ENCODE measurements at places on chromosomes 7 and 10.

DNA sequence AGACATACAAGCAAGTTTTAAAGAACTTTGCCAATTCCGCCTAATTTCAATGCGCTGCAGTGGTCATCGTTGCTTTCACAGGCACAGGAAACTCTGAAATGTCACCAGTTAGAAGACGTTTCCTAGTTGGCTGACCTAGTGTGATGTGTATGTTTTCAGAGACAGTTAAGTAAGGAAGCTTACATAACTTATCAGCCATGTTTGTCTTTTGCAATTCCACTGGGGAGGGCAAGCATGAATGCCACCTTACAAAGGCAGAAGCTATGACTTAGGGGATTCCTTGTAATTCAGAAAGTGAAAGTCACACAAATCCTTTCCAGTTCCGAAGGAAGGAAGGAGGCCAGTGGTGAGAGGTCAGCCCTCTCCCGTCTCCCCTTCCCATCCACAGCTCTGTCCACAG lies 15.0 kb upstream of the NPS start:
- no peak for DNase-seq

GRCh38 chr7:41750661-41751540 lies 48.0 kb upstream of the INHBA start:
- no peak for DNase-seq

GRCh38 chr7:21944616-21945453 lies 864 bp downstream of the CDCA7L start:
- no peak for DNase-seq

GRCh38 chr7:29077854-29078253 lies 68.5 kb downstream of the CPVL start:
- DNase-seq: no peak

GRCh38 chr10:124592736-124593430 lies 131.3 kb downstream of the LHPP start:
- DNase-seq: no peak

DNA sequence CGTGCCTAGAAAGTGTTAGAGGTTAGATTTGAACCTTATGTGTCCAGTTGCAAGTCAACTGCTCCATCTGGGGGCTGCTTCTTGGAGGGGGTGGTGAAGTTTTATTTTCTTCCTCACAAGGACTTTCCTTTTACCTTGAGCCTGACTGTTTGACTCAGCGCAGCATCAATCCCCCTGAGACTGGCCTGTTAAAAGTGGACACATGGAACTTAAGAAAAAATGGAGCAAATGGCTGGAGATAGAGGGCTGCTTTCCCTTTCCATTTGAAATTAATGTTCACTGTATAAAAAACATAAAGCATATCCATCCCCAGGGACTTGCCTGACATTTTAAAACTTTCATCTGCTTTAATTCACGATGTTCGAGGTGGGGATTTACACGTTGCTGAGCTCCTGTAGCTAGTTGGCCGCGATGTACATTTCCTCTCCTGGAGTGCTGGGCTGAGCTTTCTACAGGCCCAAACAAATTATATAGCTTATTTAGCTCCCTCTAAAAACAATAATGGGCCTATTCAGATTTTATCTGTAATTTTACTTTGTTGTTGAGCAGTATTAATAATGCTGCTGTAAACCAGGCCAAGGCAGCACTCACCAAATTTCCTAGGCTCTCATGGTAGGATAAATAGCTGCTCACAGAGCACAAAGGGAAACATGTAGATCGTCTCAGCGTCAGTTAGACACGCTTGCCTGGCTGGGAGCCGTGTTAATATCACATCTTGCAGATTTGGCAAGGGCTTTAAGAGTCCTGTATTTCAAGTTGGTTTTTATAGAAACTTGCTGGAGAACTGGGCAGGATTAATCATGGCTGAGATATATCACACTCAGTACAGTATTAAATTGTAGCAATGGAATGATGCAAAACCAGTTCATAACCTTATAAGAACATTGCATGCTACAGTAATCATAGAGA lies 251.5 kb downstream of the LRMDA start:
- no peak for DNase-seq

GRCh38 chr10:100341953-100342626 lies 4.9 kb upstream of the SCD start:
- DNase-seq: peak; percentile 75

DNA sequence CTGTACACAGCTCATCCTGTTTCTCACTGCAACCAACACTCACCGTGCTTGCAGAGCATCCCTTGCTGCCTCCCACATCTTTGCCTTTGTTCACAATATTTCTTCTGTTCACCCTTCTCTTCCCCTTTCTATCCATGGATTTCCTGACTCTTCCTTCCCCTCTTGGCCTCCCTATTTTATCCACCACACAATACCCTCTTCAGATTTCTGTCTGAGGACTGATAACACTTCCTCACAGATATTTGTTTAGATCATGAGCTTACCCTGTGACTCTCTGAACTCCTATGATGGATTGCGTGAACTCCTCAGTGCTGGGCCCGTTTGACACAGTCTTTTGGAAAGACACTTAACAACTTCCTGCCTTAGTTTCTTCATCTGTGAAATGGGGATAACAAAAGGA lies 62.8 kb upstream of the GPR158 start:
- DNase-seq: no peak

DNA sequence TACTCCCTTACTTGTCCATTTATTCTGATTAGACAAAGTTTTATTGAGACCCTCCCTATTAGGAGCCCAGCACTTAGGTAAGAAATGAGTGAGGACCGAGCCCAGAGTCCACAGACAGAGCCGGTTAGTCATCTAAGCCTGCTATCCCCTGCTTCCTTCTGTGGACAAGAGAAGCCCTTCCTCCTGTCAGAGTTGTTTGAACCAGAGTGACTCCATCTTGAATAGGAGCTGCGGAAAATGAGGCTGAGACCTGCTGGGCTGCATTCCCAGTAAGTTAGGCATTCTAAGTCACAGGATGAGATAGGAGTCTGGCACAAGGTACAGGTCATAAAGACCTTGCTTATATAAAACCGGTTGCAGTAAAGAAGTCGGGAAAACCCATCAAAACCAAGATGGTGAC lies 109.1 kb downstream of the CPXM2 start:
- no peak for DNase-seq

DNA sequence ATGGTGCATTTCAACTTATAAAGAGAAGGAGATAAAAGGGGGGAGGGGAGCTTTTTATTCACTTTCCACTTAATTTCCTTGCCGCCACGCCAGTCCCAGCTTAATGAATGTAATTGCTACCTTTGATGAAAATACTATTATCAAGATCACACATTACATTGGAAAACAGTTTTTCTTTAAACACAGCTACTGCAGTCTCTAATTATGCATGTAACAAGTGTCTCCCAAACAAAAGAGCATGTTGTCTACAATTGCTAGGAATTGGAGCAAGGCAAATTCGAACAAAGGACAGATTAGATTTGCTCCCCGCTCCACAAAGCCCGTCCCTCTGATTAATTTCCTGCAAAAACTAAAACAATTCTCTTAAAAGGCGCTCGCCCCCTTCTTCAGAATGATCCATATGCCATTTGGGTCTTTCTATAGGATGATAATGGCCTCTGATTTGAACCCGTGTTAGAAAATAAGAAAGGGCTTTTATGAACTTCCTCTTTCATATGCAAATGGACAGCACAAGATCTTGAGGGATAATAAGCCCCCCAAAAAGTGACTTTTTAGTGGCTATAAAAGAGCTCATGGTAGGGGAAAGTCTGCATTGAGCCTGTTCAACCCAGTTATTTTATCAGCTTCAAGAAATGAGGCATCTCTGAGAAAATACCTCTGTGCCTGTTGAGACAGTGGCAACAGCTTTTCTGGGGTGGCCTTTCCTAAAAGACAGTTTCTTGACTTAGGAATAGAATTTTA lies 60.6 kb downstream of the ACADSB start:
- DNase-seq: no peak

DNA sequence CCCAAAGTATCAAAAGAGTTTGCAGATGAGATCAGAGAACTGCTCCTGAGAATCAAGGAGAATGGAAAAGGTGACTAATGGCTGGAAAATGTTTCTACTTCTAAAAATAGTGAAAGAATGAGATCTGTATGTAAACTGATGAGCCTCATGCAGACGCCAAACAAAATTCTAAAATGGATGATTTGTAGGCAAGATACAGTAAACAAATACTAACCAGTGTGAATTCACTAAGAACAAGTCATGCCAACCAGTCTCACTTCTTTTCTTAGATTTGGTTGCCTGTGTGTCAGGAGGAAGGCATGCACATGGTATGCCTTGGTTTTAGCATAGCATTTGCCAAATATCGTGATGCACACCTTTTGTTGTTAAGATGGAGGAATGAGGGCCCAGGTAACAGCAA lies 94.9 kb upstream of the PIK3CG start:
- peak; percentile 18 for DNase-seq

GRCh38 chr10:43700306-43700705 lies 51.6 kb upstream of the ZNF32 start:
- DNase-seq: no peak

GRCh38 chr10:14601872-14602725 lies 172.6 kb downstream of the FAM107B start:
- DNase-seq: peak; percentile 71

DNA sequence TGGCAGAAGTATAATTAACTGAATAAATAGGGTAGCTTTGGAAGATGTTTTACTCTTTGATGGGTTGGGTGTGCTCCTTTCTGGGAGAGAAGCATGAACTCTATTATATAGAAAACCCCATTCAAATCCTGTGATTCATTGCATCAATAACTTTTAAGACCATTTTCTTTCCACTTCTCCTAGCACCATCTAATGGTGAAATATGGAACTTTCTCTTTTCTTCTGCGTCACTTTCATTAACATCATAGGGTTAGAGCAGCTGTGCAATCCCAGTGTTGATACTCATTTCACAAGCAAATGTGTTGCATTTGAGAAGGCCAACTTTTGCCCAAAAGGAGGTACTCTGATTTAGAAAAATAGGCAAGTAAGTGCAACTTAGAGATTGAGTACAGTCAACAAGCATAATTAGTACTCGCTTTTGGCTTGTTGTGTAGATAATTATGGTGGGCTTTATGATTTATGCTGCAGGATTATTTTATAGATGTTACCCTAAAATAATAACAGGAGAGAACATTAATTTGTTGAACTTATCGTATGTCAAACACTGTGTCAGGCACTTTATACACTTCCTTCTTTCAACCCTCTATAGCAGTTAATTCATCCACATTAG lies 92.9 kb downstream of the CPED1 start:
- DNase-seq: no peak

DNA sequence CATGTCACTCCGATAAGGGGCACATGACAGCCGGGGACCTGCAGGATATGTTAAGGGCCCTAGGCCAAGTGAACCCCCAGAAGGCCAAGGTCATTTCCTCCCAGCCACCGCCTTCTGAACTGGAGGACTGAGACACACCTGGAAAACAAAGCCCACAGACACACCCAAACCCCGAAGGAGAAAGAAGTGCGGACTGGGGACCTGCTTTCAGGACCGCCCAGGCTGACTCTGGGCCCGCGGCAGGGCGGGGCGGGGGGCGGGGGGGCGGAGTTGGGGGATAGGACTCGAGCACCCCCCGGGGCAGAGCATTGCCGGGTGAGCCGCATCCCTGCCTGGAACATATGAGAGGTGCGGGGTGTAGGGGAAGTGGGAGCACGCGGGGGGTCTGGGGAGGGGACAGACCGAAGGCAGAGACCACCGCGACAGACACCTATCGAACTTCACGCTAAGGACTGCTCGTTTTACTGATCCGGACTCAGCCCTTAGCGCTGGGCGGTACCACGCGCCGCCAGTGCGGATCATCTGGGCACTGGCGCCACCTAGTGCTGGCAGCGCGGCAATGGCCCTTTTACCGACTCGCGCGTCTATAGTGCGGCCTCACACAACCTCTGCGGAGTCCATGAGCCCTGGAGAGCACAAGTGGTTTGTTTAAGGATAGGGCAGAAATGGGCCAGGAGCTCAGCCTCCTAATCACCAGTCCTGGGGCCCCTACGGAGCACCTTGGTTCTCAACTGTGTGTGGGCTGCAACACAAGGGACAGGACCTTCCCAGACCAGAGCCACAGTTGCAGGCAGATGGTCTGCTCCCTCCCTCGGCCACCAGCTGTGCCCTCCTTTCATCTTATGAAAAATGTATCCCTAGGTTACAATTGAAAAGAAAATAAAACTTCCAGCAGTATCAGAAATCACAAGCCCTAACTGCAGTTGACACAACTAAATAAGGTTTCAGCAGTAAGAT lies 157.6 kb downstream of the HERPUD2 start:
- peak; percentile 84 for DNase-seq

DNA sequence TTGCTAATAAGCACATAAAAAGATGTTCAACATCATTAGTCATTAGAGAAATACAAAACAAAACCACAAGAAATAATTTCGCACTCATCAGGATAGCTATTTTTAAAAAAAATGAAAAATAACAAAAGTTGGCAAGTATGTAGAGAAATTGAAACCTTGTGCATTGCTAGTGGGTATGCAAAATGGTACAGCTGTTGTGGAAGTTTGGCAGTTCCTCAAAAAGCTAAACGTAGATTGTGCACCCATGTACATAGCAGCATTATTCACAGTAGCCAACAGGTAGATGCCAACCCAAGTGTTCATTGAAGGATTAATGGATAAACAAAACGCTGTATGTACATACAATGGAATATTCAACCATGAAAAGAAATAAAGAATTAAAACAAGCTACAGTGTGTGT lies 35.3 kb upstream of the STARD3NL start:
- no peak for DNase-seq

- DNase-seq: peak; percentile 3
Measured at GRCh38 chr10:84499846-84500245, 171.5 kb downstream of the CCSER2 start.

- DNase-seq: no peak
Measured at GRCh38 chr10:34959321-34959720, 130.8 kb downstream of the CUL2 start.

- DNase-seq: no peak
Measured at GRCh38 chr10:22623633-22624253, 90.6 kb downstream of the PIP4K2A start.

- no peak for DNase-seq
Measured at GRCh38 chr10:109904397-109904796, 18.9 kb downstream of the XPNPEP1 start.

DNA sequence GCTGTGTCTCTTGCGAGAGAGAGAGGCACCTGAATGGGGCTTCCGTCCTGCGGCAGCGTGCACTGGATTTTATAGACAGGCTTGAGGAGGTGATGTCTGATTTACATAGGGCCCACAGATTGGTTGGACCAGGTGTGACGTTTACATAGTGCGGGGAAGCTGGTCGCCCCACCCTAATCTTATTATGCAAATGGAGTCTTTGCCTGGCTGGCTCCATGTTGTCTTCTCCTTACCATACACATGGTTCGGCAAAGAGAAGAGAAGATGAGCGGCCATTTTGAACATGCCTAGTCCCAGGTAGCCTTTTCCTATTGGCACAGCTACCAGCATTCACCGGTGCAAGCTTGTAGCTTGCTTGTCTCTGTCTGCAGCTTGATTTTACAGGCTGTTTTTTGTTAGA lies 238.5 kb upstream of the GALNT17 start:
- no peak for DNase-seq

DNA sequence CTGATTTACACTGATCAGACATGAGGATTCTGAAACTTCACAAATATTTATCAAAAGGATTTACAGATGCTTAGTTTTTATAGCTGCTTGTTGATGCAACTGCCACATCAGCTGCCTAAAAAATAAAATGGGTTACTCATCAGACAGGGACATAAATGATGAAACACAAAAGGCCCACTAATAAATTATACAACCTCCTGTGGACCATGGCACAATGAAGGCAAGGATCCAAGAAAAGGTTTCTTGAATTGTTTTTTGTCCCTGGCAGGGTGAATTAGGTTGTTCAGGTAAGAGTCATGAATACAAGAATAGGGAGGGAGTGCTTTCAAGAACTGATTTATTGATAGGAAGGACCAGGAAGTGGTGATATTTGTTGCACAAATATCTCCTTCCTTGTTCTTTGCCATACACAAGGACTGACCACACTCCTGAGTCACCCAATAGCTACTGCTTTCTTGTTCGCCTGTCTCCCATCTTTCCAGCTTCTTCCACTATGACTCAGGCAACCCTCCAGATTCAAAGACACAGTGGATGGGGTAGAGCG lies 234.5 kb downstream of the AHR start:
- DNase-seq: peak; percentile 52

Measured in hepatic stellate cell (primary cell).